ENCODE measurements at places on chromosomes 4 and X.
A peak's percentile ranks its signal among the peaks of the same experiment; 100 is the strongest.

- H3K4me1 ChIP-seq: no peaks in the 10 kb centered on the region
- H3K4me3 ChIP-seq: no peak overlapping the region
- H3K27ac ChIP-seq: no peak overlapping the region
- DNase-seq: no peak
- H3K27me3 ChIP-seq: peaks cover 26% of the 10 kb centered on the region
These were observed 217.0 kb downstream of the SOWAHB start for GRCh38 chr4:76680952-76681351.

GRCh38 chr4:67714248-67714583 lies 13.3 kb upstream of the UBA6 start:
- DNase-seq: no peak
- H3K4me1 ChIP-seq: peaks cover 7% of the 10 kb centered on the region
- no peak overlapping the region for H3K4me3 ChIP-seq
- peaks cover 32% of the 10 kb centered on the region for H3K36me3 ChIP-seq
- H3K27me3 ChIP-seq: no peaks in the 10 kb centered on the region

- no peak overlapping the region for H3K27ac ChIP-seq
- no peak for DNase-seq
- no peaks in the 10 kb centered on the region for H3K36me3 ChIP-seq
- no peaks in the 10 kb centered on the region for H3K4me1 ChIP-seq
These were observed 158.3 kb upstream of the TAPT1 start for GRCh38 chr4:16384576-16384975.

- DNase-seq: peak; percentile 75
- H3K27ac ChIP-seq: peak overlapping the region; percentile 91
- peaks cover 39% of the 10 kb centered on the region for H3K4me1 ChIP-seq
- no peaks in the 10 kb centered on the region for H3K27me3 ChIP-seq
These were observed 16.0 kb downstream of the UTP3 start for GRCh38 chr4:70704215-70704930.

GRCh38 chrX:7050271-7050670 lies 97.2 kb upstream of the STS start:
- H3K4me3 ChIP-seq: no peak overlapping the region
- peaks cover under 1% of the 10 kb centered on the region for H3K4me1 ChIP-seq
- no peak for DNase-seq
- peaks cover 14% of the 10 kb centered on the region for H3K36me3 ChIP-seq
- no peak overlapping the region for H3K27ac ChIP-seq
- H3K27me3 ChIP-seq: no peaks in the 10 kb centered on the region

GRCh38 chrX:54495814-54496516 lies at the start of gene FGD1:
TSS of gene FGD1 (minus strand) at chrX:54496234. CDS start at chrX:54495432, 802 bp downstream.
- no peaks in the 10 kb centered on the region for H3K36me3 ChIP-seq
- H3K4me3 ChIP-seq: peak within 1 kb of the TSS; percentile 59
- no peak within 1 kb of the TSS for H3K27ac ChIP-seq
- peak; percentile 53 for DNase-seq
- peaks cover 61% of the 10 kb centered on the region for H3K27me3 ChIP-seq

- no peaks in the 10 kb centered on the region for H3K36me3 ChIP-seq
- no peak overlapping the region for H3K4me3 ChIP-seq
- DNase-seq: no peak
- no peak overlapping the region for H3K27ac ChIP-seq
- no peaks in the 10 kb centered on the region for H3K27me3 ChIP-seq
- no peaks in the 10 kb centered on the region for H3K4me1 ChIP-seq
These were observed 1015.7 kb downstream of the TECRL start for GRCh38 chr4:63393544-63393943.

DNA sequence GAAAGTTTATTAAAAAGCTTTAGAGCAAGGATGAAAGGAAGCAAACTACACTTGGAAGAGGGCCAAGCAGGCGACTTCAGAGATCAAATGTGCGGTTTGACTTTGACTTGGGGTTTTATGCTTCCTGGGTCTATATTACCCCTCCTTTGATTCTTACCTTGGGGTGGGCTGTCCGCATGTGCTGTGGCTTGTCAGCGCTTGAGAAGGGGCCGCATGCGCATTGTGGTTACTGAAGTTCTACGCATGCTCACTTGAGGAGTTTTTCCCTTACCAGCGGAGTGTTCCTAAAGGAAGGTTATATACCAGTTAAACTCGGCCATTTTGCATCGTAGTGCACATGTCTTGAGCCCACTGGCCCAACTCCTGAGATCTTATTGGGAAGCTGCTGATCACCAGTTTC lies 9.9 kb downstream of the ZNF157 start:
- no peaks in the 10 kb centered on the region for H3K27me3 ChIP-seq
- peak overlapping the region; percentile 88 for H3K27ac ChIP-seq
- DNase-seq: peak; percentile 76

- H3K36me3 ChIP-seq: peaks cover 8% of the 10 kb centered on the region
- DNase-seq: no peak
- no peaks in the 10 kb centered on the region for H3K27me3 ChIP-seq
- H3K4me3 ChIP-seq: no peak overlapping the region
These were observed 27.3 kb downstream of the CXorf58 start for GRCh38 chrX:23935106-23935505.

- H3K27me3 ChIP-seq: peaks cover 17% of the 10 kb centered on the region
- no peak for DNase-seq
- no peaks in the 10 kb centered on the region for H3K36me3 ChIP-seq
- no peak overlapping the region for H3K27ac ChIP-seq
These were observed 165.2 kb downstream of the CORIN start for GRCh38 chr4:47672696-47673095.

DNA sequence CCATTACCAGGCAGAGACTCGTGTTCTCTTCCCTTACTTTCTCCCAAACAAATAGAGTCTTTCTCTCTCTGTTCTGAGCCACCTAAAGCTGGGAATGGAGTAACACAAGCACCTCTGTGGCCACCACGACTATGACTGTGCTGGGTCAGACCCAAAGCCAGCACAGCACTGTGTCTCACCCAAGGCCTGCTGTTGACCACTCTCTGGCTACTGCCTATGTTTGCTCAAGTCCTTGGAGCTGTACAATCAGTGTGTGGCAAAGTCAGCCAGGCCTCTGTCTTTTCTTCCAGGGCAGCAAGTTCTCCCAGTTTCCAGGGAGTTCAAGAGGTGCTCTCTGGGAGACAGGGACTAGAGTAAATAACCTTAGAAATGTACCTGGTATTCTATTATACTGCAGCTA lies 239.4 kb downstream of the FAM47A start:
- H3K4me1 ChIP-seq: no peaks in the 10 kb centered on the region
- no peaks in the 10 kb centered on the region for H3K27me3 ChIP-seq
- H3K4me3 ChIP-seq: no peak overlapping the region
- no peaks in the 10 kb centered on the region for H3K36me3 ChIP-seq

- no peak overlapping the region for H3K4me3 ChIP-seq
- no peaks in the 10 kb centered on the region for H3K27me3 ChIP-seq
- H3K36me3 ChIP-seq: no peaks in the 10 kb centered on the region
- peaks cover 18% of the 10 kb centered on the region for H3K4me1 ChIP-seq
- DNase-seq: no peak
These were observed 550.9 kb upstream of the BOD1L1 start for GRCh38 chr4:14178421-14178820.

DNA sequence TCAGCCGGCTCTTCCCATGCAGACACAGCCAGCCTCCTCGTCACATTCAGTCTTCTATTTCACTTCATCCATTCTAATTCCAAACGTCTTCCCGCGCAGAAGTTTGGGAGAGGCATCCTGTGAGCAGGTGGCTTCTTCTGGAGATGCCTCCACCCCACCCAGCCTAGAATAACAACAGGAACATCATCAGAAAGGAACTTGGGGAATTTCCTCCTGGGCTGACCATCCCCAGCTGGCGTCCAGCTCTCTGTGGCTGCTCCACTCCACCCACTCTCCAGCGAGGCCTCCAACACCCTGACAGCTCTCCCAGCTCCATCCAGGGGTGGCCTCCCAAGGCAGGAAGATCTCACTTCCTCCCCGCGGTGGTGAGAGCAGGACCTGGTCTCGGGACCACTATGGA lies 5.5 kb upstream of the C4orf50 start:
- no peak overlapping the region for H3K4me3 ChIP-seq
- no peak overlapping the region for H3K27ac ChIP-seq
- peaks cover 6% of the 10 kb centered on the region for H3K27me3 ChIP-seq
- DNase-seq: no peak
- no peaks in the 10 kb centered on the region for H3K4me1 ChIP-seq

- no peaks in the 10 kb centered on the region for H3K4me1 ChIP-seq
- H3K27me3 ChIP-seq: peaks cover 30% of the 10 kb centered on the region
- H3K36me3 ChIP-seq: no peaks in the 10 kb centered on the region
- no peak overlapping the region for H3K4me3 ChIP-seq
These were observed 84.7 kb downstream of the DCTD start for GRCh38 chr4:182832352-182833120.

DNA sequence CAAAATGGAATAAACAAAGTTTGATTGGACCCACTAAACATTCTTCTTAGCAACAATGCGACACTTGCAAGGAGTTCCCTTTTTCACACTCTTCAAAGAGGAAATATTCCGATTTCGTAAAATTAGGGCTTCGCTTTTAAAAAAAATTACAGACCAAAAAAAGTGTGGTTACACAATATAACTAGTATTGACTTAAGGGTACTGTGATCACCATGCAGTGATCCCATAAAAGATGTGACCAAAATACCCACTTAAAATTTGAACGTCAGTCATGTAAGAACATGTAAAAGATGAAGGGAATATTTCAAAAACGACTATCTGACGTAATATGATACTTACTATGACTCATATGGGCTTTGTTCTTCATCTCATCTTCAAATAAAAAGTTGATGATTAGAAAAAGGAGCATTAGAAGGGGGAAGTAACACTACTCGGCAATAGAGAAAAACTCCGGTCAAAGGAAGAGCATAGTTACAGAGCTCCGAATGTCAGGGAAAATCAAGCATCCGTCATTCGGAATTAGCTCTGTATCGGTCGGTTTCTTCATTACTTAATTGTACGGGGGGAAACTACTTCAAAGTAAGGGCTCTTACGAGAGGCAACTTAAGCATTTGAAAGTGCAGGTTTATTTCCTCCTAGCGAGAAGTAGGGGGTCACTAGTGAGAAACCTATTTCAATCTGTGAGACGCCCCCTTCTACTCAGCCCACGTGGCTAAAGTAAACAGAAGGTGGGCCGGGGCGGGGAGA lies 1.3 kb upstream of the TET2 start:
- peak overlapping the region; percentile 84 for H3K27ac ChIP-seq
- H3K36me3 ChIP-seq: peaks cover 9% of the 10 kb centered on the region
- H3K4me1 ChIP-seq: peaks cover 38% of the 10 kb centered on the region
- H3K27me3 ChIP-seq: peaks cover 8% of the 10 kb centered on the region

GRCh38 chr4:125331116-125331515 lies 16.4 kb downstream of the FAT4 start:
- no peaks in the 10 kb centered on the region for H3K4me1 ChIP-seq
- H3K4me3 ChIP-seq: no peak overlapping the region
- H3K27me3 ChIP-seq: no peaks in the 10 kb centered on the region
- H3K36me3 ChIP-seq: no peaks in the 10 kb centered on the region
- DNase-seq: no peak

GRCh38 chrX:127708155-127708554 lies 344.0 kb downstream of the ACTRT1 start:
- H3K27ac ChIP-seq: no peak overlapping the region
- no peaks in the 10 kb centered on the region for H3K36me3 ChIP-seq
- H3K27me3 ChIP-seq: no peaks in the 10 kb centered on the region
- no peak for DNase-seq

All from activated naive CD4-positive, alpha-beta T cell treated with anti-CD3 and anti-CD28 coated beads, Interleukin-2, amount 10 ng/mL, durations not matched to agents 7 days and 5 days (primary cell).